ENCODE measurements at places on chromosomes 5 and 9.

DNA sequence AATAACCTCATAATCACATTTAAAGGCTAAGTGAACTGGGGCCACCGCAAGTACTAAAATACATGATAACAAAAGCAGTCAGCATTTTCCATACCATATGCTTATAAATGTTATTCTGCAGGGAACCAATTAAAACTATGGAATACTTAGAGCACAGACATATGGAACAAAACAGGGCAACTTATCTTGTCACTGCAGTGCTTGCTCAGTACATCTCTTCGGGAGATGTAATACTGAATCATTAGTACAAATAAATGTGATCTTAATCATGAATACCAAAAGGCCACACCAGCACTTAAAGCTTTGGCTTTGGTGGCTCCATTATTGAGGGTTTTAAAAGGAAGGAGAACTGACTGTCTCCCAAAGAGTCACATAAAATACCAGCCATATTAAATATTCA is 32.1 kb downstream of the PRUNE2 start:
- no peak for DNase-seq

DNA sequence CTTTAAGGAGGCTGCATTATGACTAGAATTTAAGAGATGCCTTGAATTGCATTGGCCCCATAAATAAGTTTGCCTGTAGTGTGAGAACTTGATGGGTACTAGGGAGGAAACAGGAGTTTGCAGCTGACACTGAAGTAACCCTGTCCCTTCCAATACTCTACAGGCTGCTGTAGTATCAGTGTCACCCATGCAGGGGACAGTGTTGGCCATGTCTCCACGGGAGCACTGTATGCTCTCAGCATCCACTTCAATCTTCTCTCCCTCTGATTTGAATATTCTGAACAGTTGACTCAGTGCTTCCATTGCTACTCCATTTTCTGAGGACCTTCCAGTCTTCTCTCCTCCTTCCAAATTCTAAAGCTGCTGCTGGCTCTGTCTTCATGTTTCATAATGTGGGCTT is 11.4 kb upstream of the IFNA14 start:
- DNase-seq: no peak

DNA sequence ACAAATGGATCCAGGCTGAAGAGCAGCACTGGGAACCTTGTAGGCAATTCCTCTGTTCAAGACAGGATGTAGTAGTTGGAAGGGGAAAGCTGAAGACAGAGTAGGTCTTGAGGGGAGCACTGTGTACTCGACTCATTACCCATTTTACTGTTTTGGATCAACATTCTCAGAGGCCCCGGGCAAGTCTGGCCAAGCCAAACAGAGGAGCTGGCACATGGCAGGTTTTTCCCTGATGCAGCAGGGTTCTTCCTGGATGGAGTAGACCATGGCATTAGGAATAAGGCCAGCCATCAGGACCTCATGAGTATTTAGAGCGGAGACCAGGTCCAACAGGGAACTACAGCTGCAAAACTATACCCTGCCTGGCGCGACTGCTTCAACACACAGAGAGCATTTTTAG is 4.4 kb downstream of the SVEP1 start:
- peak; percentile 6 for DNase-seq

- DNase-seq: peak; percentile 12
These were observed 28.5 kb upstream of the PHF24 start for GRCh38 chr9:34929506-34930102.

DNA sequence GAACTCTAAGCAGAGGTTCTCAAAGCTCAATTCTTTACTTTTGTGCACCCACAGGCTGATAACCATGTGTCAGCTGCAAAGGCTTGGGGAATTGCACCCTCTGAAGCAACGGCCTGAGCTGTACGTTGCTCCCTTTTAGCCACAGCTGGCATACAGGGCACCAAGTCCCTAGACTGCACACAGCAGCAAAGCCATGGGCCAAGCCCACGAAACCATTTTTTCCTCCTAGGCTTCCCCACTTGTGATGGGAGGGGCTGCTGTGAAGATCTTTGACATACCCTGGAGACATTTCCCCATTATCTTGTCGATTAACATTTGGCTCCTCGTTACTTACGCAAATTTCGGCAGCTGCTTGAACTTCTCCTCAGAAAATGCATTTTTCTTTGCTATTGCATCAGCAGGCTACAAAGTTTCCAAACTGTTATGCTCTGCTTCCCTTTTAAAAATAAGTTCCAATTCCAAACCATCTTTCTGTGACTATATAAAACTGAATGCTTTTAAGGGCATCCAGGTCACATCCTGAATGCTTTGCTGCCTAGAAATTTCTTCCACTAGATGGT is 23.0 kb downstream of the KIAA0825 start:
- no peak for DNase-seq

DNA sequence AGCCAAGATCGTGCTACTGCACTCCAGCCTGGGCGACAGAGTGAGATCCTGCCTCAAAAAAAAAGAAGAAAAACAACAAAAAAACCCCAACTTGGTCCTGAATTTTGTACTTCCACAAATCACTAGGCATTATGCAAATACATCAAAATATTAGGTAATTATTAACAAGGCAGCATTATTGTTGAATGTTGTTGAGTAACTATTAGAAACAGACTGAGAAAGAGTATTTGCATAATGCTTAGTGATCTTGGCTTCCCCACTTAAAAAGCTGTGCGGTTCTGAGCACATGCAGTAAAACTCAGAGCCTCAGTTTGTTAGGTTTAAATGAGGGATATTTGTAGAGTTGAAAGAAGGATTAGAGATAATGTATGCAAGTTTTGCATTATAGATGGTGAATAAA is 64.2 kb downstream of the SCAMP1 start:
- DNase-seq: no peak

GRCh38 chr5:108521841-108522506 is 140.1 kb upstream of the FBXL17 start:
- peak; percentile 52 for DNase-seq

DNA sequence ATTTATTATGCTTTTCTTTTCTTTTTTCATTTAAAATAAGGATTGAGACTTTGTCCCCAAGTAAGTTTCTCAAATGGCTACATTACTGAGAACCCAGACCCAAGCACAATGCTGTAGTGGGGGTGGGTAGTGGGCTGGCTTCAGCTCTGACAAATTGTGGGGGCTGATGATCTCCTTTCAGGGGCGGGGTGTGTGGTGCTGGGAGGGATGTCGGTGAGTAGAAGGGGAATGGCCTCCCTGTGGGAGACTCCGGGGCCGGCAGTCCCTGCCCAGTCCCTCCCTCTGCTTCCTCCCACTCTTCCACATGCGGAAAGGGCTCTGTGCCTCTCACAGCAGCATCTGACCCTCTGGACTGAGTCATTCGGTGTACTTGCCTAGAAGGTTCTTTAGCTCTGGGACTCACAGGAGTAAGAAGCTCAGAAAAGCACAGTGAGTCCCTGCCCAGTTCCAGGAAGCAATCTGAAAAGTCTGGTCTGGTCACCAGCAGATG is 14.3 kb downstream of the CD180 start:
- peak; percentile 40 for DNase-seq

- DNase-seq: peak; percentile 80
These were observed 324.1 kb downstream of the PLK2 start for GRCh38 chr5:58135571-58136335.

Measured in M059J (cell line).